A549 treated with CpdA at 1 μM for 4 hours (cell line): ENCODE measurements at places on chromosomes 16 and 17. TPM values are rescaled to one million over a fixed set of nuclear protein-coding genes. Genes with fewer than 3 reads are reported as not detected.

The ROGDI gene
- total RNA-seq = 9.8 to 13.9 TPM (median 12.9 TPM) in 5 replicates

The SULT1A2 gene
- total RNA-seq = 0.07 TPM in 1 of 5 replicates, not detected in the others

The P4HB gene
- 726 to 785 TPM (median 751 TPM) in 5 replicates for total RNA-seq

The CNGB1 gene
- total RNA-seq = 0.07 to 0.38 TPM (median 0.12 TPM) in 5 replicates

The SRL gene
- total RNA-seq = 0.01 to 0.05 TPM (median 0.03 TPM) in 3 of 5 replicates, not detected in the others

The CHST5 gene
- total RNA-seq = 0.03 TPM in 1 of 5 replicates, not detected in the others

The SLC2A4 gene
- 0.13 to 0.29 TPM (median 0.24 TPM) in 5 replicates for total RNA-seq

The NHERF2 gene
- total RNA-seq = 40.0 to 59.6 TPM (median 58.2 TPM) in 5 replicates

The CASKIN1 gene
- 0.44 to 3.9 TPM (median 0.57 TPM) in 5 replicates for total RNA-seq

The EFTUD2 gene
- total RNA-seq = 153 to 208 TPM (median 162 TPM) in 5 replicates

The MT1M gene
- not detected in 5 replicates for total RNA-seq

The USP43 gene
- 3.9 to 5.3 TPM (median 4.5 TPM) in 5 replicates for total RNA-seq

The TERB1 gene
- total RNA-seq = 0.07 TPM in 1 of 5 replicates, not detected in the others

The TNS4 gene
- 67.2 to 109 TPM (median 86.7 TPM) in 5 replicates for total RNA-seq

The KRT40 gene
- total RNA-seq = not detected in 5 replicates

The CLDN7 gene
- total RNA-seq = 0.54 to 0.90 TPM (median 0.62 TPM) in 5 replicates

The MYO15A gene
- 0.14 to 0.33 TPM (median 0.22 TPM) in 5 replicates for total RNA-seq

The MYH8 gene
- not detected in 5 replicates for total RNA-seq
